ENCODE measurements at places on chromosomes 2 and 18. TPM values are rescaled to one million over a fixed set of nuclear protein-coding genes. Genes with fewer than 3 reads are reported as not detected.

DNA sequence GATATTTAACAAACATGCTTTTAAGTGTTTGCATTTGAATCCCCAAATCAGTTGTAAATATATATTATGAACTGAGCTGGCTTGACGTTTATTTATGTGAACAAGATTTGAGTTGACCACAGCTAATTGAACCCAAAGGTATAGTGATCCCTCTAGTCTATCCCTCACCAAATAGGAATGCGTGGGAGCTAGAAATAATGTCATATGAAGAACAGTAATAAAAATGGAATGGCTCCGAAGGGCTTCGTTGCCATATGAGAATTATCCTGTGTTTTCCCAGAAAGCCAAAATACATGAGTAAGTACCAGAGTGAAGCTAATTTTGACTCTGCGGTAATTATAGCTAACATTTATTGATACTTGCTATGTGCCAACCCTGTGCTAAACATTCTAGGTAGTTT, 142.7 kb downstream of the ADCYAP1 start:
- no peak for DNase-seq

Gene NYAP2
- not detected for total RNA-seq

DNA sequence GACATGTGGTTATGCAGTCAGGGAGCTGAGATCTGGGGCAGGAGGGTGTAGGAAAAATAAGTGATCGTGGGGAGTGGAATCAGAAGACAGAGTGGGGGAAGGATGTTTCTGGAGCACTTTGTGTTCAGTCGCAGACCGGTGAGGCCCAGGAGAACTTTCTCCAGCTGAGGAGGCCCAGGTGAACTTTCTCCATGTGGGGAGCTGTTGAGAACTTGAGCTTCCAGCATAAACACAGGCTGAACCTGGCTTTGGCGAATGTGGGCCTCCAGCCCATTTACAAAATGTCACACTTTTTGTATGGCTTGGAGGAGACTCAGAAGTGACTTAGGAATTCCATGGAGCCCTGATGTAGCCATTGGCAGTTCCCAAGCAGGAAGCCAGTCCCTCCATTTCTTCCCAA, 108.5 kb downstream of the VAPA start:
- DNase-seq = no peak

Gene POTEI
- not detected for total RNA-seq

DNA sequence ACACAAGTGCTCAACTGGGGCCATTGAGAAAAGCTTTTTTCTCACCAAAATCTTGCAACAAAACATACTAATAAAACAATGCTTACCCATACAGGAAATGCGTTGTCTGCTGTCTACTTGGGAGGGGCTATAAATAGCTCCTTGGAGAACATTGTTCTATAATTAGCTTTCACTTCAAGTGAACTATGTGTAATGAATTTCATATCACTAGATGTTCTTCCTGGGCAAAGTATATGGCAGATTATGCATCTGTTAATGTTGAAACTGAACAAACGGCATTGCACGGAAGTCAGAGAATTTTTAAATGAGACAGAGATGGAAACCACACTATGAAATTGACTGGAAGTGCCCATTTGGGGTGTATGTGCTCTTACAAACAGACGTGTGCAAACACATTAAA, 6.4 kb upstream of the NPAS2 start:
- no peak for DNase-seq

Gene GAL3ST2
- 0.93 TPM for total RNA-seq

DNA sequence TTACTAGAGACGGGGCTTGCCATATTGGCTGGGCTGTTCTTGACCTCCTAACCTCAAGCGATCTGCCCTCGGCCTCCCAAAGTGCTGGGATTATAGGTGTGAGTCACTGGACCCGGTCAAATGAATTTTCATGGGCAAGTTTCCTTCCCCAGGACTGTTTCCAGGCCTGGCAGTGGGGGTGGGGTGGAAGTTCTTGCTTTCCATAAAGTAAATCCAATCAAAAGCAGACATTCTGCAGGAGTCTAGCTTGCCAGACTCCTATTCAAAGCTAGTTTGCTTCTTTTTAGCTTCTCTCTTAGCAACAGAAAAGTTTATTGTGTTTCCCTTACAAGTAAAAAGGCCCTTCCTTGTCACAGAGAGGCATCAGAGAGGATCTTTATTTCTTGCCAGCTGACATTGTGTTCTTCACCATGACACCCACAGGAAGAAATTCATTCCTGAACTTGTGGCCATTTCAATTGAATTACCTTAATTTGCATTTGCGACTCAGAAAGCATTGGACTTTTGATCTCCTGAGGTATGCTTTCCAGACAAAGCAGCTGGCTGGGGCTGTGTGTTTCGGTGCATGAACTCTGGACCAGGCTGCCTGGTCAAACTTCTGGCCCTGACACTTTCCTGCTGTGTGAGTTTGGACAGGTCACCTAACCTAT, 37.9 kb downstream of the LYPD1 start:
- no peak for DNase-seq

Gene DPP10
- total RNA-seq = not detected

Gene NEU4
- 0.31 TPM for total RNA-seq

Gene CIB4
- not detected for total RNA-seq

DNA sequence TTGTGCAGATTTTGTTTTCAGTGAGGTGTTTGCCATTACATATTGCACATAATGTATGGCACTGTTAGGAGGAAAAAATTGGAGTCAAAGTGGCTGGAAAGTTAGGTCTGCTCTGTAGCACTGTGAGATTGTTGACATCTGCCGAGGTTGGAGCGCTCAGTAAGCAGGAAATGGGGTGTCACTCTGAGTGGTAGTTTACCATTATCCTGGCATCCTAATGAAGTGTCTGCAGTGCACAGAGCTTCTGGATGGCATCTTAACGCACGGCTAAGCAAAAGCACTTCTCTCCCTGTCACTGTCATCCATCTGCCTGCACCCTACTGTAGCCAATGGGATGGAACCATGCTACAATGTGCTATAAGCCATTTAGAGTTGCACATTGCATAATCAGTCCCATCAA, 561.9 kb downstream of the ARHGAP15 start:
- no peak for DNase-seq

Gene PID1
- total RNA-seq = not detected

GRCh38 chr18:36638224-36638623, 190.6 kb downstream of the TPGS2 start:
- DNase-seq = no peak

DNA sequence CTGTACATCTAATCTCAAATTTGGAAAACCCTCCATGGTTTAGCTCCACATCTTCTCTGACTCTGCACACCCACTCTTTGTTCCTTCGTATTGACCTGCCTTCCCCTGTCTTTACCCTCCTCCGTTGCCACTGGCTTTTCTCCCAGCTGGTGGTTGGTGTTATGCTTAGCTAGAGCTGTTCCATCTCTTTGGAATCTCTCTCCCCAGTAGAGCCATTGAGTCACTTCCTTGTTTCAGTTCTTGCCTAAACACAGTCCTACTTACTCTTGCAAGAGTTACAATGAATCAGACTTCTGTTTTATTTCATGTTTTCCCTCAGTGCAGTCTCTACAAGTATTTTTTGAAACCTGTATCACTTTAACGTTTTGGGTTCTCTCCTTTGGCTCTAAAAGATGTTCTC, 263.9 kb downstream of the LTBP1 start:
- no peak for DNase-seq

Gene AFF3
- total RNA-seq = 0.59 TPM

DNA sequence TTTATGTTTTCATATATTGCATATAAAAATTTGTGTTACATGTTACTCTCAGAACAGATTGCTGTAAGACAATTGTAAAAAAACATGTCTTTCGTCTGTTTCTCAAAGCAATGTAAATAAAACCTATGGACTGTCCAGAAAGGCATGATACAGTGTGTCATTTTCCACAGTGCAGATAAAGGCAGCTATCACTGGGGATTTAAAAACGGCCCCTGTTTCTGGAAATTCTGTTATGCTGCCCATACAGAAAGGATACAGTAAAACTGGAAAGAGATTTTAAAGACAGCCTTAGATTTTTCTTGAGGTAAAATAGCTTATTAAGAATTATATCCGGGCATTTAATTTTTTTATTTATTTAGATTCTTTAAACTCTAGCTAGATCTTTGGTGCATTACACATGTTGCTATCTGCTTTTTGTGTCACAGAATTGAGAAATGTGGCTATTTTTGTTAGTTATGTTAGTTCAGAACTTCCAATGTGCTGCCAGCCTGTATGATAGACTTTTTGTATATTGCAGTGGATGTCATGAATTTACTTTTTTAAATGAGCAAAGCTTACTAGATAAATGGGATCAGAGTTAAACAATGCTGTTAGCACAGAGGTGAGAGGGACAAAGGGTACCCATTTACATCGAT, 859 bp upstream of the INO80D start:
- no peak for DNase-seq

Gene APOB
- not detected for total RNA-seq

- DNase-seq = peak; percentile 33
Measured at GRCh38 chr18:9494778-9495331, 19.5 kb downstream of the RALBP1 start.

Gene IKZF2
- total RNA-seq = 8.1 TPM

- DNase-seq = no peak
Measured at GRCh38 chr2:127479219-127479825, 47.0 kb downstream of the IWS1 start.

Gene ABCB6
- 11.5 TPM for total RNA-seq

- DNase-seq = no peak
Measured at GRCh38 chr2:130762910-130763385, 7.6 kb downstream of the AMER3 start.

GRCh38 chr2:163664610-163665009, 71.2 kb downstream of the FIGN start:
- DNase-seq = no peak

Gene SIX3
- total RNA-seq = not detected

GRCh38 chr2:204948822-204949221, 403.5 kb downstream of the PARD3B start:
- DNase-seq = no peak

Gene ERMN
- total RNA-seq = 0.82 TPM

GRCh38 chr2:55587-56448, 9.5 kb upstream of the FAM110C start:
- no peak for DNase-seq
